ENCODE measurements at places on chromosomes 12 and 14.

DNA sequence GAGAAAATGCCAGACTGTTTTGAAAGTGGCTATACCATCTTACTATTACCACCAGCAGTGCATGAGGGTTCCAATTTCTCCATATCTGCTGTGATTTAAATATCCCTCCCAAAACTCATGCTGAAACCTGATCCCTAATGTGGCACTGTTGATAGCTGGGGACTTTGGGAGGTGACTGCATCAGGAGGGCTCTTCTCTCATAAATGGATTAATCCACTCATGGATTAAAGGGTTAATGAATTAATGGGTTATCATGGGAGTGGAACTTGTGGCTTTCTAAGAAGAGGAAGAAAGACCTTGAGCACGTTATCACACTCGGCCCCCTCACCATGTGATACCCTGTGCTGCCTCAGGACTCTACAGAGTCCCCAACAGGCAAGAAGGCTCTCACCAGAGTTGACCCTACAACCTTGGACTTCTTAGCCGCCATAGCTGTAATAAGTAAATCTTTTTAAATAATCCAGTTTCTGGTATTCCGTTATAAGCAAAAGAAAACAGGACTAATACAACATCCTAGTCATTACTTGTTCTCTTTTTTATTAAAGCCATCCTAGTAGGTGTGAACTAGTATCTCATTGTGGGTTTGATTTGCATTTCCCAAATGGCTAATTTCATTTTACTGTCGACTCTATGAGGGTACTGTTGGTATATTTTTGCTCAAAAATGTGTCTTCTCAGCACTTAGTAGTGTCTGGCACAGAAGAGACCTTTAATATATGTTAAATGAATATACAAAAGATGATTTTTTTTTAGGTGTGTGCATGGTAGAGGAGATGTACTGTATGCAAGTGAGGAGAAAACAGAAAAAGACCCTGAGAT is 14.3 kb downstream of the PPP1R12A start:
- DNase-seq, result no peak

DNA sequence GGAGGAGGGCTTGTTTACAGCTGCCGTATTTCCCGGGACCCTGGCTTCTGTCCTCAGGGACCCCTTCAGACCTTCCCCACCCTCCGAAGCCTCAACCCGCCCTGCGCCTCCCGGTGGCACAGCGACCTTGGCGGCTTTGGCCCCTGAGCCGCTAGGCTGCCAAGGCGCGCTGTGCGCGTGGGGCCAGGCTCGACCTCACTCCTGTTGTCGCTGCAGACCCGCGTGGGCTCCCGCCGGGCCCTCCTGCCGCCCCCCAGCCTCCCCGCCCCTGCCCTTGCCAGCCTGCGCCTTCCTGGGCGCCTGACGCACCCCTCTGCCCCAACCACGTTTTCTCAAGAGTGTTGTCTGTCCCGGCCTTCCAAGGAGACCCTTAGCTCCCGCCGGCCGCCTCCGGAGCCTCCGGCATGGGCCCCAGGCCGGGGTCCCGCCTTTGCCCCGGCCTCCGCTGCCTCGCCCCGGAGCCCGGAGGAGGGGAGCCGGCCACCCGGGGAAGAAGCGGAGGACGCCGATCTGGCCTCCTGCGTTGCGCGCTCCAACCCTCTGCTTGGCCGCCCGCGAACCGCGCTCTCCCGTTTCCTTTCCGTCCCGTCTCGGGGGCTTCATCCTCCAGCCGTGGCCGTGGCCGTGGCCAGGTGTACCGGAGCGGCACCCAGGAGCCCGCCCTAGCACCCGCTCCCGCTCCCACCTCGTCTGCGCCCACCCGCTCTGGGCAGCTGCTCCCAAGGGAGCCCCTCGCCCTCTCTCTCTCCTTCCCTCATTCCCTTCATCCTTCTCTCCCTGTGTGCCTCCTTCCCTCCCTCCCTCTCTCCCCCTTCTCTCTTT is 19.9 kb downstream of the PPP2R5C start:
- DNase-seq, result no peak

DNA sequence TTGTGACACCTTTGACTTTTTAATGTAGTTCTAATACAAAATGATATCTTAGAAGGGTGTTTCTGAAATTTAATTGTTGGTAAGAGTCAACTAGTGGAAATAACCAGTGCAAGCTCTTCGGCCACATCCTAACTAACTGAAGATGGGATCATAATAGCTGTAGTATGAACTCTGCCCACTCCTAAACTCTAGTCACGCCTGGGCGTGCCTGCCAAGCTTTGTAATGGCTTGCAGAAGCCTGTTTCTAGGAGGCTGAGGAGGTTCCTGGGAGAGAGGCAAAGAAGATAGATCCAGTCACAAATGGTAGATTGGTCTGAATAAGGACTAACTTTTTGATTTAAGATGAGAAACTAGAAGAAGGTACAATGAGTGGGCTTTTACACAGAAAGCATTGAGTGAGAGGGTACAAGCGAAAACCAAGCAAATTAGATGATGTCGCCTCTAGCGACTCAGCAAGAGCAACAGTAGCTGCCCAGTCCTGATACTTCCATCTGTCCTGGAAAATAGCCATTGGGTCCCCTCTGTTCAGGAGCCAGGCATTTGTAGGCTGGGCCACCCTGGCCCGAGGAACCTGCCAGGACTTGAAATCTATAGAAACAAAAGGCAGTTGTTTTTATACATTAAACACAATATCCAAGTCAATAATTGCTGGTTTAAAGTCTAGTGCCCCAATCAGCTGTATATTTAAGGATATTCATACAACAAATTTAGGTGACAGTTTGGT is 148.8 kb downstream of the SLC38A4 start:
- no peak for DNase-seq

DNA sequence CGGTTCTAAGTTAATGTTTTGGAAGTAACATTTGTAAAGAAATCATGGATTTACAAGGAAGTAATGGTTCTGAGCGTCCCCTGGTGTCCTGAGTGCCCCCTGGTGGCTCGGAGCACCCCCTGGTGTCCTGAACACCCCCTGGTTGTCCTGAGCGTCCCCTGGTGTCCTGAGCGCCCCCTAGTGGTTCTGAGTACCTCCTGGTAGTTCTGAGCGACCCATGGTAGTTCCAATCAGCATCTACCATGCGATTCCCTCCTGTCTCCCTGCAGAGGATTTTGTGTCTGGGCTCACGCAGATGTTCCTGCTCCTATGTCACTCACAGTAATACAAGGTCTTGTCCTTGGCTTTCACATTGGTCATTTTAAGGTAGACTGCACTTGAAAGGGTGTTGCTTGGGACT is 1352.9 kb downstream of the TMEM121 start:
- no peak for DNase-seq

DNA sequence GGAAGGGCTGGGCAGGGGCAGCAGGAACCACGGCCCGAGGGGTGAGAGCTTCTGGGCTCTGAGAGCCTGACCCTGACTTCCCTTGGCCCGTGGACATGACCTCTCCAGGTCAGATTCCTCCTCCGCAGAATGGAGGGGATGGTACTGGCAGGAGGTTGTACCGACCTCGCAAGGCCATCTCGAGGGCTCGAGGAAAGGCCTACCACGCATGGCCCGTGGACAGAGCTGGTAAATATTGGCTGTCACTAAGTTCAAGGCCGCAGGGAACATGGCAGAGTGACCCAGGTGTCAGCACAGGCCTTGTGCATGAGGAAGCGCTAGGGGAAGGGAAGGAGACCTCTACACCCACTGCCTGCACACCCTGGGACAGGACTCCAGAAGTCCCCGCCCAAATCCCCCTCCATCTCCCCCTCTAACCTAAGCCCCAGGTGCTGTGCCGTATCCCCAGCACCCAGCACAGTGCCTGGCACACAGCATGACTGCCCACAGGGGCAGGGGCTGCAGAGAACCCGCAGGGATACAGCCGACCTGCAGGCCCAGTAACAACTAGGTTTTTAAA is 54.9 kb upstream of the PPP2R5C start:
- no peak for DNase-seq

GRCh38 chr14:33114331-33114730 is 175.7 kb downstream of the NPAS3 start:
- no peak for DNase-seq

- no peak for DNase-seq
Measured at GRCh38 chr14:104019806-104020205, 65.7 kb upstream of the ASPG start.

DNA sequence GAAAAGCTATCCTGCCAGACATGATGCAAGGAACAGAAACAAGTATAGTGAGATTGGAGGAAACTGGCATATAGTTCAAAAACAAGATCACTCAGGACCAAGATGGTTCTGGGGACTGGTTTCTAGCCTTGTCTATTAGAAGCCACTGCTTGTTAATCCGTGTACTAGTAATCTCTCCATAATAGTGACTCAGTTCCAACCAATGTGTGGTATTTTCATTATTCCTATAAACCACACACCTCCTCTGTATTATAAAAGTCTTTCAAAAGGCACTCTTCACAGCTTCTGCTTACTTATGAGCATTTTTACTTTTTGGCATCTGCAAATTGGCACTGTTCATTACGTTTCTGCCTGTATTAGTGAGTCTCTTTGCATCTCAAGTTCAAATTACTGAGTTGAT is 140.3 kb downstream of the SLC6A15 start:
- no peak for DNase-seq

GRCh38 chr12:112852810-112853209 is 54.0 kb upstream of the OAS1 start:
- no peak for DNase-seq

DNA sequence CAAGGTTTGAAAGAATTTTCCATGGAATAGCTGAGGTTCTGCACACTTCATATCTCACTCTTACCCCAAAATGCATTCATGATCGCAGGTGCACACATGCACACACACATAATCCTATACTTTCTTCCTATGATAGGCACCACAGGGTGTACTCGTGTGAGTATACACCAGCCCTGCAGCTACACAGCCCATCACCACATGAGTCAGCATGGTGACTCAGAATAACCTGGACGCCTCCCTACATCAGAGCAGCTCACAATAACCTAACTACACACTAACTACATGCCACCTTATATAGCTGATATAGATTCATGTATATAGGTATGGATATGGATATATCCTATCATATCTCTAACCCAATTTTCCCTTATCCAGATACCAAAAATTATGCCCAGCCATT is 850.2 kb upstream of the TMEM132C start:
- no peak for DNase-seq

GRCh38 chr14:99968941-99969340 is 96.3 kb upstream of the EVL start:
- DNase-seq, result no peak

DNA sequence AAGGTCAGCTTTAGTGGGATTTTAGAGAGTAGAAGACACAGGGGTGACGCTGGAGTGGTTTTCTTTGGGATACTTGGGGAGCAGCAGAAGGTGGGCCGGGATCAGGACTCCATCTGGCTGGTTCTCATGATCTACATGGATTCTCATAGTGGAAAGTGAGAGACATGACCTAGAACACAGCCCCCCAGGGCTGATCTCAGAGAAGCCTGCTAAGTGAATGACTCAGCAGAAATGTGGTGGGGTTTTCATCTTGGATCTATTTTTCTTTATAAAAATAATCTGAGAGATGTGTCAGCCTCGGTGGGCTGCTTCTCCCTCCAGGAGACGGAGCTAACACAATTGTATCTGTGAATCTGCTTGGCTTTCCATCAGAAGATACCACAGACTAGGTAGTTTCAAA is 484.4 kb downstream of the TMEM121 start:
- no peak for DNase-seq

- DNase-seq, result no peak
Measured at GRCh38 chr12:123634142-123634561, 523 bp downstream of the GTF2H3 start.

GRCh38 chr12:21568115-21568514 is 36.5 kb downstream of the GYS2 start:
- no peak for DNase-seq

DNA sequence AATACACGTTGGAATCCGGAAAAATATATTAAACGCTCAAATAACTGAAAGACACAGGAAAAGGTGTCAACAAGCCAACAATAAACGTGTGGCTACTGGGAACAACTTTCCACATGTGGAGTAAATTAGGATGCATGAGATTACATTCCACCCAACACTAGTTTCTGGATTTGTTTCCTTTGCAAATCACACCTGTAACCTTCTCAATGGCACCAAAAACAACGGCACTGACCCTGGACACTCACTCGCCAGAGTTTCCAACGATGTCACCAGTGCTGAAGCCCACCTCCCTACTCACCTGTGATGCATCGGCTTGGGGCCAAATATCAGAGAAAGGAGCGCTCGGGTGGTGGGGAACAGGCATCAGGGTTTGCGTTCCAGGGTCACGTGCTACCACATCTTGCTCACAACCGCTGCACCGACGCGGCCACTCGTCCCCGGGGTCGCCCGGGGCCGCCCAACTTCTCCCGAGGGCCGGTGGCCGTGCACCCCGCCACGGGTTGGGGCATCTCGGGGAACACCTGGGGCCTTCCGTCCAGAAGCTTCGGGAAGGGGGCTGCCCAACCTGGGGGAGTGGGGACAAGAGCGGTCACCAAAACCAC is 629 bp downstream of the PRDM4 start:
- DNase-seq, result no peak

GRCh38 chr12:42119085-42119633 is 25.5 kb downstream of the GXYLT1 start:
- no peak for DNase-seq

DNA sequence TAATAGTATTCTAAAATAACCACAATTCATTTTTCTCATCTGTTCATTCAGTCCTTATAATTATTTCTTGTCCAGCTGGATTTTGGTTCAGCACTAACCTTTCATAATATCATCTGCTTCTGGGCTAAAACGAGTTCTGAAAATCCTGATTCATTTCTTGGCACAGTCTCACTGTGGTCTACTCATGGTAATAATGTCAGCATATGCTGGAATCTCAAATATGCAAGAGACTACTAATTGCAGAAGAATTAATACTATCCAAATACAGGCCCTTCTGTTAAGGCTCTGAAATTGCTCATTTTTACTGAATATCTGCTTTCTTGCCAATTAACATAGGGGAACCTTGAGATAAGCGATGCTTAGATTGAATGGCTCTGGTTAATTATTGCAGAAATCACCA is 597.1 kb downstream of the RPL10L start:
- no peak for DNase-seq

- no peak for DNase-seq
Measured at GRCh38 chr12:68861890-68862289, 53.9 kb downstream of the MDM2 start.

GRCh38 chr14:90255871-90256270 is 482 bp upstream of the PSMC1 start:
- DNase-seq, result no peak

GRCh38 chr12:34400986-34401658 is 378.8 kb downstream of the ALG10 start:
- DNase-seq, result no peak

DNA sequence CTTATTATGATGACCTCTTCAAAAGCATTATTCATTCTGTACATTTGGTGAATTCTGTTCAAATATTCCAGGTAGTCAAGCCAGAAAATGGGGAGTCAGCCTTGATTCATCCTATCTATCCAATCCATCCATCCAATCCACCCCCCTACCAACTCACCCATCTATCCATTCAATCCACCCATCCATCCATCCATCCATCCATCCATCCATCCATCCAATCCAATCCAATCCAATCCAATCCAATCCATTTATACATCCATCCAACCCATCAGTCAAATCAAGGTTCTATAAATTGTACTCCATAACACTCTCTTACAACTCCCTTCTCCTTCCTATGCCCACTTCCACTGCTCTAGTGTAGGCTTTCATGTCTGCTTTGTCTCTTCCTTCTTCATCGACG is 35.8 kb upstream of the GRIP1 start:
- DNase-seq, result no peak

GRCh38 chr12:55788546-55788945 is 29.0 kb downstream of the SARNP start:
- DNase-seq, result no peak

All from hypothalamus (tissue), 51 donors.